ENCODE measurements at places on chromosomes 7 and 10.

DNA sequence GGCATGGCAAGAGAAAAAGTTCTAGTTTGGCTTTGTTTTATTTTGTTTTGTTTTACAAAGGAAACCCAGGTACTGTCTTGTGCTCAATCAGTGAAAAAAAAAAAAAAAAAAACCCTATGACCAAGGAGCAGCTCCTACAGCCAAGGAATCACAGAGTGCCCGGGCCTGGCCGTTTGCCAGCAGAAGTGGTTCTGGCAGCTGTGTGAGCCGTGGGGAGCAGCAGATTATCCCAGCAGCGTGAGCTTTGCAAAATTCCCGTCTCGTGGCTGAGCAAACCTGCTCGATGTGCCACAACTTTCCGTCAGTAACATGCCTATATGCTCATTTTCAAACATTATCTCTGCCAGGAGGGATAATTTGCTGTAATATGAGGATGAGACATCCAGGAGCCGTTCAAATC lies 293.7 kb downstream of the POU6F2 start:
- DNase-seq = no peak

GRCh38 chr10:17671307-17671706 lies 27.4 kb downstream of the STAM start:
- DNase-seq = no peak

DNA sequence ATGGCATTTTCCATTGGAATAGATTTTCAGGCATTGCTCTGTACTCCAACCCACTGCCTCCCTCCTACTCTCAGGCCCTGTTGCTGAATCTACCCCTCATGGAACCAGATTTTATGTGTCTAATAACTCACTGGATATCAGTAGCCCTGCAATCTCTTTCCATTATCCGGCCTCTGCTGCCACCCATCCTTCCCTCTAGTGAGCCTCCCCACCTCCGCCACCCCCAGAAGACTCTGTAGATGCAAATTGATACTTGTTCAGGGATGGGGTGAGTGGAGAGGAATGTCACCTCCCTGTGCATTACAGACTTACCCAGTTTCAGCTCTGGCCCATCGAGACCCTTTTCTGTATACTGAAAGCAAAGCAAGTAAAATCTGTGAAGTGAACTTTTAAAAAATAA lies 52.3 kb upstream of the PHYHIPL start:
- DNase-seq = no peak

DNA sequence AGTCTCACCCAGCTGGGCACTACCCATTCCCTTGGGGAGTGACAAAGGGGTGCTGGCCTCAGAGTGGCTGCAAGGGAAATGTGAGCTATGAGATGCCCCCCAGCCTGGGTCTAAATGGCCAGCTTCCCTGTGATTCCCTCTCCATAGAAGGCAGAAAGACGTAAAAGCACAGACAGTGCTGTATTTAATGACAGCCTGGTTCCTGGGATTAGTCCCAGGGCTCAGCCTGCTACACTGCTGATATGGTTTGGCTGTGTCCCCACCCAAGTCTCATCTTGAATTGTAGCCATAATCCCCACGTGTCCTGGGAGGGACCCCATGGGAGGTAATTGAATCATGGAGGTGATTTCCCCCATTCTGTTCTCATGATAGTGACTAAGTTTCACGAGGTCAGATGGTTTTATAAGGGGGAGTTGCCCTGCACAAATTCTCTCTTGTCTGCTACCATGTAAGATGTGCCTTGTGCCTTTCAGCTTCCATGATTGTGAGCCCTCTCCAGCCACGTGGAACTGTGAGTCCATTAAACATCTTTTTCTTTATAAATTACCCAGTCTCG lies 23.9 kb upstream of the CALN1 start:
- DNase-seq = no peak

GRCh38 chr10:110215286-110216170 lies 8.1 kb downstream of the MXI1 start:
- no peak for DNase-seq

DNA sequence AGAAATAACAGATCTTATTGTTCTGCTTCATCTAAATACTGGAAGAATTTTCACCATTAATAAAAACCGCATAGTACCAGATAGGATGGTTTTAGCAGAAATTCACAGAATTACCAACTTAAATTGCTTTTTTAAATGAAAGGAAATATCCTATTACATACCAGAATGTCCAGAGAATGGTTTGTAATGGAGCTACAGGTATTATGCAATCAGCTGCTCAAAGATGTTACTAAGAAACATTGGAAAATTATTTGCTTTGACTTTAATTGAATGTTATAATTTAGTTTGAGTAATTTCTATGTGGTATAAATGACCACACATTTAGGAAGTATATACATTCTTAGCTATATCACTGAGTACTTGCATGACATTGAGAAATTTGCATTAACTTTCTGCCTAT lies 338.3 kb downstream of the ETV1 start:
- DNase-seq = no peak

- DNase-seq = no peak
These were observed 7.5 kb downstream of the VWC2 start for GRCh38 chr7:49780953-49781352.

DNA sequence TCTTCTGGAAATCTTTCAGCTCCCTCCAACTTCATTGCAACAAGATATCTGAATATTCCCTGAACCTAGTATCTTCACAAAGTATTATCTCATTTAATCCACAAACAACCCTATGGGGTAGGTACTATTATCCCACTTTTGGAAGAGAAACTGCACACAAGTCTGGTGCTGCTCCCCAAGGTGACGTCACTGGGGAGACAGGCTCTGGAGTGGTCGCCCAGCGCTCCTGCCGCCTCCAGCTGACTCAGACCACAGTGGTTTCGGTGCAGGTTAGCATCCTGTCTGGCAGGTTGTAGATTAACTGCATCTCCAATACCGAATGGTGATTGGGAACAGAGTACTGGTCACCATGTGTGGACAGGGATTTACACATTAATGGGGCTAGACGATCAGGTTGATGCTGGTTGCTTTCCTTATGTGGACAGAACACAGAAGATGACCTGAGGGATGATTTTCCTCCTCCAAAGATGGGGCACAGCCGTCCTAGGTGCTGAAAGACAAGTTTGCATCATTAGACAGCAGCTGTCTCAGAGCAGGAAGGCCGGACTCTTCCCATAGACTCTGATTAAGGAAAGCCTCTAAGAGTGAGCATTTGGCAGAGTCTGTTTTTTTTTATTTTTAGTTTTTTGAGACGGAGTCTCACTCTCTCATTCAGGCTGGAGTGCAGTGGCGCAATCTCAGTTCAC lies 128.6 kb downstream of the TRRAP start:
- no peak for DNase-seq

DNA sequence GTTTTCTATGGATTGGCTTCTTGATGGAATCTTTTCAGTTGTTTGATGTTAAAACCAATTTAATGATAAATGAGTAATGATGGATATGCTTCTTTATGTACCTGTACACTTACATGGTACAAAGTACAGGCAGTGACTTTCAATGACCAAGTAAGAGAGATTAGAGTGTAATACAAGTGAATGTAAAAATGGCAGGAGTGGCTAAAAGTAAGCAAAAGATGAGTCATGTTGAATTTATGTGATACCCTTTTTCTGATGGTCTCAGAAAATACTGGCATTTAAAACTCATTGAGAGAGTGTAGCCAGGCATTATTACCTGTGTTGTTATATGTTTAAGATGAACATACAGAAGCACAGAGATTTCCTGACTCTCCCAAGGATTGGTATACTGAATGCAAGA lies 97.1 kb downstream of the GPR85 start:
- DNase-seq = no peak

DNA sequence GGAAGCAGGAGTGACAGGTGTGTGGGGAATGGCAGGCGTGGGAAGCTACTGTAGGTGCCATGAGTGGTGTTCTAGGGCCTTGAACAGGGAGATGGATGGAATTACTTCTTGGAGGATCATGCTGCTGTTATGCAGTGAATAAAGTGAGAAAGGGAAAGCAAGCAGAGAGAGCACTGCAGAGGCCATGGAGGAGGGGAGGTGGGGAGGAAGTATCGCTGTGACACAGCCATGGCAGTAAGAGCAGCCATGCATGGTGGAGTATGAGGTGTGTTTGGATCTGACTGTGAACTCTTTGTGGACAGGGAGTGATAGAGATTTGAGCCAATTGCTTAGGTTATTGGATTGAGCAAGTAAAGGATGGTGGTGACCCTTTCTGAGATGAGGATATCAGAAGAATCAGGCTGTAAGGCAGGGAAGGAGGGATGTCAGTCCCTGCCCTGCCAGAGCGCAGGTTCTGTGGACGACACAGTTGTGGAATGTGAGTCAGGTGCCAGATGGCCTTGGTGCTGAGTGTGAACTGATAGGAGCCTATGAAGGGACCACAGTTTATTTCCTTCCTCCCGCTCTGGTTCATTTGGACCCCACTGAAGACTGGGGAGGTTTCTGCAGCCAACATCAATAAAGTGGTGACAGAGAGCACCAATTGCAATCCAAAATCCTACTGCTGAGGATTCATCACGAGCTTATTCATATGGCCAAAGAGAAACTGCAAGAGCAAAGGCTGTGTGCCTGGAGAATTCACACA lies 105.5 kb upstream of the TMEM72 start:
- DNase-seq = no peak

DNA sequence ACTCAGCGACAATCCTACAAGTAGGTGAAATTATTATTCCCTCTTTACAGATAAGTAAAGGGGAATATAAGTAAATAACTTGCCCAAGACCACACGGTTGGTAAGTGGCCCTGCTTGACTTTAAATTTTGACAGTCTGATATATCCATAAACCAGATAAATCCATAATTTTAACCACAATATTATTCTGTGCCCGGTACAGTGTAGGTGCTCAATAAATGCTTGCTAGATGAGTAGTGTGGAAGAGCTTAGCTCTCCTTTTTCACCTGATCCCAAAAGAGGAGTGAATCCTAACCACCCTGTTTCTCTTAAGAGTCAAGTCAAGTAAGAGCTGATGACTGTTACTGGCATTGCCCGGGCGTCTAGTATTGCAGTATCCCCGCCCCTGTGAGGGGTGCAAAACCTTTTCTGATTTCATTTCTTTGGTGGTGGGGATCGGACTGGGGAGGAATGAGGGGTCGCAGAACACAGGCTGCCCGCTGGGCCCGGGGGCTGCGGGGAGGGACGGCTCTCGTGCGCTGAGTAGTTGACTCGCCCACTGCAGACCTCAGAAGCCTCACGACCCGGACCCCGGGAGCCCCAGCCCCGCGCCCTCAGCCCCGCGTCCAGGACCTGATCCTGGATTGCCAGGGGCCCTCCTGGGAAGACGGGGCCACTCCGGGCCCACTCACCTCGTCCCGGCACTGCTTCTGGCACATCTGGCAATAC lies 490 bp downstream of the KIN start:
- peak; percentile 15 for DNase-seq

- no peak for DNase-seq
These were observed 219.5 kb upstream of the KCND2 start for GRCh38 chr7:120053390-120053961.

- DNase-seq = no peak
These were observed 388.8 kb upstream of the PHF14 start for GRCh38 chr7:10584886-10585285.

GRCh38 chr10:1579671-1580070 lies 157.7 kb downstream of the ADARB2 start:
- no peak for DNase-seq

- no peak for DNase-seq
These were observed 10.3 kb downstream of the ITPRIP start for GRCh38 chr10:104327745-104328645.

- no peak for DNase-seq
These were observed 24.7 kb upstream of the GPAM start for GRCh38 chr10:112208292-112208691.

DNA sequence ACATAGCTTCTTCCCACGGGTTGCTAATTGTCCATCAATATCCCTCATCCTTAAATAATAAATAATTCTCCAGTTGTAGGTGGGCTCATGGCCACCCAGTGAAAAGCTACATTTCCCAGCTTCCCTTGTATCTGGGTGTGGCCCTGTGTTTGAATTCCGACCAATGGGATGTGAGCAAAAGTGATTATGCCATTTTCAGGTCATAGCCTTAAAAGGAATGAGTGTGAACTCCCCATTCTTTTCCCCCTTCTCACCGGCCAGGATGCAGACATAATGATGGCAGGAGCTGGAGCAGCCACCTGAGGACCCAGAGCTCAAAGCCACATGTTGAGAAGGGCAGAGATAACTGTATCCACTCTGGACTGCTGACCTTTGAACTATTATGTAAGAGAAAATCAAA lies 30.3 kb upstream of the CALU start:
- DNase-seq = no peak

Measured in activated naive CD4-positive, alpha-beta T cell treated with anti-CD3 and anti-CD28 coated beads, Interleukin-2, amount 50 U/mL, for 16 hours (primary cell).